ENCODE measurements at places on chromosomes 12 and 14.

GRCh38 chr14:69451941-69452340 lies 32.6 kb upstream of the PLEKHD1 start:
- H3K4me1 ChIP-seq: peaks cover 6% of the 10 kb centered on the region
- no peak overlapping the region for H3K4me3 ChIP-seq
- no peaks in the 10 kb centered on the region for H3K27me3 ChIP-seq
- no peak overlapping the region for H3K27ac ChIP-seq
- H3K36me3 ChIP-seq: peaks cover 19% of the 10 kb centered on the region
- ATAC-seq: no peak

GRCh38 chr12:25894759-25895158 lies 63.7 kb upstream of the RASSF8 start:
- H3K36me3 ChIP-seq: no peaks in the 10 kb centered on the region
- H3K27me3 ChIP-seq: peaks cover 12% of the 10 kb centered on the region
- H3K4me1 ChIP-seq: no peaks in the 10 kb centered on the region
- ATAC-seq: no peak
- no peak overlapping the region for H3K4me3 ChIP-seq

- no peak for ATAC-seq
- peaks cover 81% of the 10 kb centered on the region for H3K4me1 ChIP-seq
- H3K27me3 ChIP-seq: no peaks in the 10 kb centered on the region
- peaks cover 47% of the 10 kb centered on the region for H3K36me3 ChIP-seq
- peak overlapping the region; percentile 73 for H3K27ac ChIP-seq
Observed at GRCh38 chr12:122870163-122870842, 25.6 kb downstream of the VPS37B start.

- no peaks in the 10 kb centered on the region for H3K4me1 ChIP-seq
- H3K27ac ChIP-seq: no peak overlapping the region
- ATAC-seq: no peak
- H3K36me3 ChIP-seq: no peaks in the 10 kb centered on the region
- H3K27me3 ChIP-seq: no peaks in the 10 kb centered on the region
- H3K4me3 ChIP-seq: no peak overlapping the region
Observed at GRCh38 chr12:88566430-88566829, 13.8 kb downstream of the KITLG start.
